ENCODE measurements at places on chromosomes 5 and 9.
A peak's percentile ranks its signal among the peaks of the same experiment; 100 is the strongest.

- peak; percentile 16 for DNase-seq
Observed at GRCh38 chr9:93261735-93262523, 78.0 kb downstream of the WNK2 start.

DNA sequence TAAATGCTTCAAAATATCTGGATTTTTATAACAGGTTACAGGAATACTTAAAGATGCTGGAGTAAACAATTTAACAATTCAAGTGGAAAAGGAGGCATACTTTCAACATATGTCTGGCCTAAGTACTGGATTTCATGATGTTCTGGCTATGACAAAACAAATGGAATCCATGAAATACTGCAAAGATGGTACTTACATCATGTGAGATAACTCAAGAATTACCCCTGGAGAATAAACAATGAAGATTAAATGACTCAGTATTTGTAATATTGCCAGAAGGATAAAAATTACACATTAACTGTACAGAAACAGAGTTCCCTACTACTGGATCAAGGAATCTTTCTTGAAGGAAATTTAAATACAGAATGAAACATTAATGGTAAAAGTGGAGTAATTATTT, 35.6 kb downstream of the SLC30A5 start:
- no peak for DNase-seq

GRCh38 chr9:135152614-135153334, 65.3 kb downstream of the OLFM1 start:
- peak; percentile 49 for DNase-seq

DNA sequence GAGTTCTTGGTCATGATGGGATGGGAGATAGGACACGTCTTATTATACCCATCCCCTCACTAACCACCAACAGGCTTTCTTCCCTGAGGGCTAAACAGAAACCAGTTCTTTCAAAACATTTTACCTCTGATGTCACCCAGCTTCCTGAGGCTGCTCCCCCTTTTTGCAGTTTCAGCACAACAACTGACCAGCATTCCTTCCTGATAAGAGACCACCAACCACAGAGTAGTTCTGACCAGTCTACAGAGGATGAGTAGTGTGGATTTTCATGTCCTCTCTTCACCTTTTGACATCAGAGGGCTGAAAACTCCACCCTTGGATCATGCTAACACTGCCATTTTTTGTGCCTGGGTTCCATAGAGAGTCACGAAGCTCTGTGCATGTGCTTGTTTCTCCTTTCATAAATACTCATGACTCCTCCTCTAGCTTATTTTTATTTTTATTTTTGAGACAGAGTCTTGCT, 82.6 kb downstream of the OSTF1 start:
- DNase-seq, result no peak

GRCh38 chr5:18114151-18114757, 480.0 kb downstream of the TAF11L14 start:
- DNase-seq, result no peak

DNA sequence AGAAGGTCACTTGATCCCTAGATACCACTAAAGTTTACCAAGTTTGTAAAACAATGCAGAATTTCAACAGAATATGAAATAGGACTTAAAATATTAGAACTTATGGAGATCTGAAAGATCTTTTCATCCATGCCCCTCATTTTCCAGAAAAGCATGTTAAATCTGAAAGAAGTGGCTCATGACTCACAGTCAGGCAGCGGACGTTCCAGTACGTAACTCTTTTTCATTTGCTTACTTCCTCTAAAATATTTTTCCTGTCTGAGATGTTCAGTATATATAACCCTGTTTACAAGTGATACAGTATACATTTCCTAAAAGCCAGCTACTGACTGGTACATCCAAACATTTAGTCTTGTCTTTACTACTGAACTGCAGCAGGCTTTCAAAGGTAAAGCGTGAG, 22.3 kb downstream of the FBXW2 start:
- no peak for DNase-seq

GRCh38 chr9:135826188-135826545, 81.2 kb downstream of the CAMSAP1 start:
- no peak for DNase-seq

- no peak for DNase-seq
Observed at GRCh38 chr9:111356481-111357244, 26.6 kb upstream of the OR2K2 start.

- DNase-seq, result no peak
Observed at GRCh38 chr5:154403234-154403633, 42.6 kb upstream of the SAP30L start.

DNA sequence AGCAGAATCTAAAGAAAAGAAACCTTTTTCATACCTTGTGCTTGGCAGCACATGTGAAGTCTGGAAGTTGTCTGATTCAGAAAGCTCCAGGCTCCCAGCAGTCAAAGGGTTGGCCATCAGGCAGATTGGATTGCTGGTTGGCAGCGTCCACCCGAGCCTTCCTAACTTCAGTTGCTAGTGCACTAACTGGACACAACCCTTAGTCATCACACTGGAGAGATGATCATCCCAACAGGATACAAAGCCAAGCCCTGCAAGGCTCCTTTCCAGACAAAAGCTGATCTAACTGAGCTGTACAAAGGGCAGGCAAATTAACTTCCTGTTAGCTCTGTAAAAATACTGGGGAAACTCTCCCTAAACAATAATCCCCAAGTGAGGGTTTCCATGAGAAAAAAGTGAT, 185.6 kb downstream of the SNX18 start:
- no peak for DNase-seq

DNA sequence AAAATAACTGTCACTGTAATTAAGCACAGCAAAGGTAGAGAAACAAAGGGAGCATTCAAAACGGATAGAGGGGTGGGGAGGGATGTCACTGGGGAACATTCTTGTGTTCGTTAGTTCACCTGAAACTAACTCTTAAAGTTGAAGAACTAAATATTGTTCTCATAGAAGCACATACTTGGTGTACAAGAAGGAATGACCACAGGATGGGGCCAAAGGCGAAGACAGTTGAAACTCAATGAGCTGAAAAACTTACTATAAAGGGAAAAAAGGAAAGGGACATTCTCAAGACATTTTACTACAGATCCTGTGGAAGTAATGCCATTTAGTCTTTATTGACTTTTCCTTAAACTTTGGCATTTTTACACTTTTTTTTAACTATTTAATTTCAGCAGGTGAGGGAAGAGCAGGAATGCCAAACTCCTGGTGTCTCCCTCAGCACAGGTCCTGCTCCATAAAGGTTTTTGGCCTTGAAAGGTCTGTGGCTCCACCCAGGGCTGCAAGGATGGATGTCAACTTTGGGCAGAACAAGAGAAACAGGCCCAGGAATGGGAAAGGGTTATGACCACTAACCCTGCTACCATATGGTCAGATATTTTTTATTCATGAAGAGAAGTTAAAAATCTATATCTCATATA, 197.6 kb upstream of the RASA1 start:
- no peak for DNase-seq

GRCh38 chr5:86748538-86749105, 130.9 kb downstream of the COX7C start:
- no peak for DNase-seq

DNA sequence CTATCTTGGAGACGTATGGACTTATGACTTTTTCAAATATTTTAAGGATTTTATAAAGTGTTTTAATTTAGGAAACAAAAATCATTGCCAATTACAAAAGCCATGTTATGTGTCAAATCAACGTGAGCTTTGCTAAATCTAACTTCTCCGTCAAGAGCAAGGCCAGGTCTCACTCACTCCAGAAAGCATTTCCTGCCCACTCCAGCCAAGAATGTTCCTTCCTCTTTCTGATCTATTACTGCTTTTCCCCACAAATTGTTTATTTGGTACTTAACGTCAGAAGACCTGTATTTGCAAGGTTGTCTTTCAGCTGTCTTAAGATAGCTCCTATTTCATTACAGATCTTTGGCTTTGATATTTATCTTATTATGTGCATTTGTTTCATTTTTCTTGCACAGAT, 193.5 kb upstream of the HAPLN1 start:
- DNase-seq, result no peak

DNA sequence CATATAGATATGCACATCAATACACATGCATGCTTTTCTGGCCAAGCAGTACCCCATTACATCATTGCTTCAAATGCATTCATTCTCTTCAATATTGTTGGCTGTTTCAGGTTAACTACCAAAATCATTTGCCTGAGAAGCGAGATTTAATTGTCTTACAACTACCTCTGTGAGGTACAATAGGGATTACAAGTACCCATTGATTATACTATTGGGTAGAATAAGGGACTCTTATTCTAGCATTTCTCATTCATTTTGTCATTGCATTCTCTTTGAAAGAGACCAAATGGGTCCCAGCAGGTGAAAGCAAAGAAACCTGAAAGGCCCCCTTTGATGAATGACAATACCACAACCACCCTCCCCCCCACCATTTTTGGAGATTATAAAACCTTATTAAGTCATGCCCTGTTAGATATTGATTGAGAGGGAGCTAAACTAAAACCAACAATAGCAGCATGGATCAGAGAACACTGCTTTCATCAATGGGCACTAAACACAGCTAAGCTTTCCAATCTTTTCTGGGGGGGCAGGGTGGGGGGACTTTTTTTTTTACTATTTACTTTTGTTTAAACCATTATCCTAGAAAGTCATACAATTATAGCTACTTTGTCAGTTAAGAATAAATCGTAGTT, 375.0 kb upstream of the CCNH start:
- no peak for DNase-seq

- no peak for DNase-seq
Observed at GRCh38 chr5:33788922-33789566, 102.7 kb downstream of the ADAMTS12 start.

GRCh38 chr5:161105525-161105924, 253.5 kb upstream of the ATP10B start:
- no peak for DNase-seq

DNA sequence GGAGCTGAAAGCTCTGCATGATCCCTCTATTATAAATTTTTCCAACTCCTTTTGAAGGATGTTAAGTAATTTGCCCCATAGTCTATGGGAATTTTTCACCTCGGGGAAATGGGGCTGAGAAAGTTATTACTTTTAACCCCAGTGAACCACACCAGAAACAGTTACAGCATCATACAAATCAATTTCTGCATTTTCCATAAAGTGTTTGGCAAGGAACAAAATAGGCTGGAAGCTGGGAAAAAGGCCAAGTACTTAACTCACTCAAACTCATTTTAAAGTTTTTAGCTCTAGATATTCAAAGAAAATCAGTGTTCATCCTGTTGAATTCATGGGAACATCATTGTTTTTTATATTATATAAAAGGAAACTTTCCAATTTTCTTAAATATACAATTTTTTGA, 160.9 kb downstream of the SH3GL2 start:
- DNase-seq, result no peak

DNA sequence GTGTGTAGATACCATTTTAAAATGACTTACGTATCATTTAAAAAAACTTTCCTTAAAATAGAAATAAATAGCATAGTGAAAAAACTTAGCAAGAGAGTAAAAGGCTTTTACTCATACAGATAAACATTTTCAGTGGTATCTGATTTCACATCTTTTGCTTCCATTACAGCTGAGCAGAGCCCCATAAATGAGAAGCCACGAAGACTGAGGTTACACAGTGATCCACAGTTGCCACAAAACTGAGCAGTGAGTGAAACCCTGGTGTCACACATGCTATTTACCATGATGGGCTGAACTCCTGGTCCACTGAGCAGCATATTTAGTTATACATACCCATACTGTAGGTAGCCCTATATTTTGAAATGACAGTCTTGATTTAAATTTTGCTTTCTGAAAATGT, 401.2 kb downstream of the KIAA0825 start:
- no peak for DNase-seq

DNA sequence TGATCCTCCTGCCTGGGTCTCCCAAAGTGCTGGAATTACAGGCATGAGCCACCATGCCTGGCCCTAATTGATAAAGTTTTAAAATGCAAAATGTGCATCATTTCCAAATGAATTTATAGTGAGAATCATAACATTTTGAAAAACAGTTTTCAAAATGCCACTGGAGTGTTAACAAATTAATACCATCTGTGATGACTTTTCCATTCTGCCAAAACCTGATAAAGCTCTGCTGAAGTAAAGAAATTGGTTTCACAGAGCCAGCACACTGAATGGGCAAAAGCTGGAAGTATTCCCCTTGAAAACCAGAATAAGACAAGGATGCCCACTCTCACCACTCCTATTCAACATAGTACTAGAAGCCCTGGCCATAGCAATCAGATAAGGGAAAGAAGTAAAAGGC, 89.6 kb downstream of the MUSK start:
- no peak for DNase-seq

DNA sequence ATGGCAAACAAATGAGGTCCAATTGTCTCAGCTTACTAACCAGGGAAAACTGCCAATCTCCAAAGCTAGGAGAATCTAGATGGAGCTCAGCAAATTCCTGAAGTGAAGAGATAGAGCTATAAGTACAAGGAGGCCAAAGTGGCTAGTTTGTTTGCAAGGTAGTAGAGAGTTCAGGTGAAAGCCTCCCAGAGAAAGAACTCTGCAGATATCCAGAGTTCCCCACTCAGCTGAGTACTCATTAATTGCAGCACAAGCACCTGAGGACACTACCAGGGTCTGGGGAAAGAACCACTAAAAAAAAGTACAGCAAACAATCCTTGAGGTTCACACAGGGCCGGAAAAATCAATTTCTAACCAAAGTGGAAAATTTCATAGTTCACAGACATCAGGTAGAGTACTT, 250.9 kb downstream of the TMEM232 start:
- no peak for DNase-seq

DNA sequence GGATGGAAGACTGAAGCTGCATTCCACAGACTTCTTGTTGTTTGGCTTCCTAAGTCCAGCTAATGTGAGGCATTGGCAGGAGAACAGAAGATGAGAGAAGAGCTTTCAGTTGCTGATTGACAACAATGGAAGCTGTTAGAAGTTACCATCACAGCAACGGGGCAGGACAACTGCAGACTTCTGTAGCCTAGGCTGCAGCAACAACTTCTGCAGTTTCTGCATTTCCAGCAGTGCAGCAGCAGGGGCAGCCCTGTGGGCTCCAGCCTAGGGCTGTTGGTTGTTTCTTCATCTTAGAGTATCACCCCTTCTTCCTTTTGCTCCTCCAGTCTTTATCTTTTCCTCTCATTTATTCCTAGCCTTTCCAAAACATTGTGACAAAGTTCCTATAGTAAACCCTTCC, 528.8 kb upstream of the PTGER4 start:
- DNase-seq, result no peak

DNA sequence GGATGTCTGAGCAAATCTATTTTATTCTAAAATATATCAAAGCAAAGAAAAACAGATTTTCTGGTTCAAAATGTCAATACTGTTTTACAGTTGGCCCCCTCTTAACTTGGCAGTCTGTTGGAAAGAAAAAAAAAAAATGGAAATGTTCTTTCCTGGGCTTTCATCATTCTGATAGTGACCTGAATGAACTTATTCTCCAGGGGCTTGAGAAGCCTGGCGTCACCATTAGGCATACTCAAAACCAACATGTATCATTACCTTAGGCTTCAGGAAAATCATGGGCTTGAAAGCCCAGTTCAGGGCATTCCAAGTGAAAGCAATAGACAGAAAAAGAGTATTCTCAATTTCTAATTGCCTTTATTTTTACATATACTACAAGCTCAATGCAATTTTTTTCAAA, 283.7 kb upstream of the PUM3 start:
- DNase-seq, result no peak

- no peak for DNase-seq
Observed at GRCh38 chr5:149046196-149046829, 16.5 kb downstream of the SH3TC2 start.
